ENCODE measurements at places on chromosomes 4 and X. TPM values are rescaled to one million over a fixed set of nuclear protein-coding genes. Genes with fewer than 3 reads are reported as not detected.
A peak's percentile ranks its signal among the peaks of the same experiment; 100 is the strongest.

SLC39A8 gene
- 39.9 TPM for total RNA-seq

FANCB gene
- total RNA-seq: 13.8 TPM

TBC1D8B gene
- 7.8 TPM for total RNA-seq

DACH2 gene
- 1.8 TPM for total RNA-seq

PAGE3 gene
- not detected for total RNA-seq

BMPR1B gene
- total RNA-seq: 1.1 TPM

- 0 out of 2 replicates have a peak, but pooled peaks cover 1% of the 10 kb centered on the region for H3K4me1 ChIP-seq
- H3K27ac ChIP-seq: no peak overlapping the region
- no peaks in the 10 kb centered on the region for H3K36me3 ChIP-seq
- no peak overlapping the region for H3K4me3 ChIP-seq
- no peaks in the 10 kb centered on the region for H3K27me3 ChIP-seq
- peak; percentile 5 for DNase-seq
Measured at GRCh38 chr4:123649645-123650391, 253.2 kb downstream of the SPRY1 start.

DNA sequence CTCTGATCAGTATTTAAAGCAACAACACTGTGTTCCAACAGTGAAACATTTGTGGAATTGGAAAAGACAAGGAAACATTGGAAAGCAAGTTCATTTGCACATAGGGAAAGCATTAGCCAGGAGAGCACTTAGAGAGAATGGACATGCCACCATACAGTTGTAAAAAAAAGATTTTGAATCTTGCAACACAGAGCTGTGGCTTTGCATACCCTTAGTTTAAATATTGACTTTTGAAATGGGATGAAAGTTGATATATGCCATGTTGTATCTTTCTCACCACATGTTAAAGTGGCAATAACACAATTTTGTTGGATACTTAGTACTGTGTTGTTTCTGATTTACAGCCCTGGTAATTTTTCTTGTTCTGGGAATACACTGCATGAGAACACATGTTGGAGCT, 208.1 kb downstream of the BMPR1B start:
- no peak overlapping the region for H3K27ac ChIP-seq
- H3K27me3 ChIP-seq: no peaks in the 10 kb centered on the region

GRCh38 chr4:45438047-45438446, 685.8 kb downstream of the GABRG1 start:
- no peaks in the 10 kb centered on the region for H3K4me1 ChIP-seq
- no peak overlapping the region for H3K4me3 ChIP-seq
- no peak for DNase-seq
- no peaks in the 10 kb centered on the region for H3K36me3 ChIP-seq

DNA sequence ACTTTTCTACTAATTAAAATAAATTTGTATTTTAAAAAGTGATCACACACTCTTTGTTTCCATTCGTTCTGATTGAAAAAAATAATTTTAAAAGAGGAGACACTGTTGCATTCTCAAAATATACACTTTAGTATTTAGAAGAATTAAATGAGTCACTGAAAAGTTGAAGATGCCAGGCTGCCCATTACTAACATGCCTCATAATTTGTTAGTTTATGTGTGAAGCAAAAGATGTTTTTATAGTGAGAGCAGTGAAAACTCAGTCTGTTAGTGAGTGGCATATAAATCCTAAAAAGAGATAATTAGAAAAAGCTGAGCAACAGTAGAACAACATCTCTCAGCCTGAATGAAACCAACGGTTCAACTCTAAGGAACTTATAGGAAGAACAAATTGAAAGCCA, 143.4 kb downstream of the CDS1 start:
- no peak overlapping the region for H3K4me3 ChIP-seq
- no peak overlapping the region for H3K27ac ChIP-seq
- peaks cover 12% of the 10 kb centered on the region for H3K36me3 ChIP-seq

DNA sequence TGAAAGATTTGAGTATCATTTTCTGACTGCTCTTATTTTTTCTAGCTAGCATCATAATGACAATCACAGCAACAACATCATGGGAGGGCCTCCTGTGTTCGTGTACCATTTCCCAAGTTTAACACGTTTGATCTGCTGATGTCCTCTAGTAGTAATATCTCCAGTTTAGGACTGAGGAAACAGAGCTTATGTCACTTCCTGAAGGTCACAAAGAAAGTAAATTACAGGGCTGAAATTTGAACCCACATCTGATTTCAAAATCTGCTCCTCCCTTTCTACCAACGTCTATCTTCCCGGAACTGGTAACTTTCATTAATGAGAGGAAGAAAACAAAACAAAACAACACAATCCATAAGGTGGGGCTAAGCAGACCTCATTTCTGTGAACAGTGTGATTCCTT, 302.7 kb downstream of the PACRGL start:
- no peak overlapping the region for H3K27ac ChIP-seq
- DNase-seq: no peak
- H3K4me1 ChIP-seq: no peaks in the 10 kb centered on the region
- H3K4me3 ChIP-seq: no peak overlapping the region

- H3K36me3 ChIP-seq: no peaks in the 10 kb centered on the region
- H3K27ac ChIP-seq: no peak overlapping the region
- H3K4me1 ChIP-seq: no peaks in the 10 kb centered on the region
- H3K4me3 ChIP-seq: no peak overlapping the region
Measured at GRCh38 chrX:69126642-69127041, 38.6 kb downstream of the PJA1 start.

DNA sequence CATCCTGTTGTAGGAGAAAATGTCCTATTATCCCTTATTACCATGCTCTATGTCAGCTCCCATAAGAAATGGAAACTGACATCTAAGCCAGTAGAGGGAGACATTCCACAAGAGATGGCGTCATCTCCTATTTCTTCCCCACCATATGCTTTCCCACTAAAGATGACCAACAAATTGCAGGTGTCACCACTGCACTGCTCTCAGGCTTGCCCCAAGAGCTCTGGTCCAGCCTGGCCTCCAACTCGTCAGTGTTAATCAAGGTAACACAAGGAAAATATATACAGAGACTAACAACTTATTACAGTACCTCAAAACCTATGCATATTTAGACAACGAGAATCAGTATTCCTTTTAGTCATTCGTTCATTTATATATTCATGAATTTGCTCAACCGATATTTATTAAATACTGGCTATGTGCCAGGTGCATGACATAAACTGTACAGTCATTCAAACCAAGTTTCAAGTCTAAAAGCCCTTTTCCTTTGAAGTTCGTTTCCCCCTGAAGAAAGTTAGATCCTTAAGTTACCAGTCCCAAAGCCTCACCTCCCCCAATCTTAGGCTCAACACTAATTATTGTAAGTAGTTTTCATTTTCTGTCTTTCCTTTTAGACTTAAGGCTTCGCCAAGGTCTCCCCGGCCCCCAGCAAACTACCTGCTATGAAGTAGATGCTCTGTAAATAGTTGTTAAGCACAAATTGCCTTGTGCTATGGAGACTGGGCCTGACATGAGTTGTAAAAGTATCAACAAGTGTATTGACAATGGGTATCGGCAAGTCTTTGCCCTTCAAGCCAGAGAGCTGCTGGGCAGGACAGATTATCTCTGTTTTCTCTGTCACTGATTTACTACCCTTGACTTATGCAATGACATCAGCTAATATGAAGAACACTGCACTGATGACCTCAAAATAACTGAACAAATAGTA, 3.1 kb upstream of the FGB start:
- no peaks in the 10 kb centered on the region for H3K4me1 ChIP-seq
- no peak overlapping the region for H3K27ac ChIP-seq
- no peaks in the 10 kb centered on the region for H3K27me3 ChIP-seq
- H3K4me3 ChIP-seq: no peak overlapping the region
- DNase-seq: peak; percentile 9

GRCh38 chr4:150078041-150078578, at the start of gene DCLK2:
TSS of gene DCLK2 (plus strand) at chr4:150078445. CDS start at chr4:150079028, 583 bp downstream.
- peak; percentile 3 for DNase-seq
- peaks cover 5% of the 10 kb centered on the region for H3K27me3 ChIP-seq
- peak within 1 kb of the TSS; percentile 54 for H3K4me3 ChIP-seq
- H3K36me3 ChIP-seq: no peaks in the 10 kb centered on the region

GRCh38 chr4:16583764-16584163, 314.7 kb downstream of the LDB2 start:
- no peak overlapping the region for H3K27ac ChIP-seq
- no peaks in the 10 kb centered on the region for H3K4me1 ChIP-seq
- DNase-seq: no peak
- H3K27me3 ChIP-seq: no peaks in the 10 kb centered on the region
- no peak overlapping the region for H3K4me3 ChIP-seq
- no peaks in the 10 kb centered on the region for H3K36me3 ChIP-seq
